Left colon (tissue), 2 donors: ENCODE measurements at places on chromosomes 1 and 21. TPM values are rescaled to one million over a fixed set of nuclear protein-coding genes. Genes with fewer than 3 reads are reported as not detected.

Gene ADORA3
- total RNA-seq, result 2.1 TPM

DNA sequence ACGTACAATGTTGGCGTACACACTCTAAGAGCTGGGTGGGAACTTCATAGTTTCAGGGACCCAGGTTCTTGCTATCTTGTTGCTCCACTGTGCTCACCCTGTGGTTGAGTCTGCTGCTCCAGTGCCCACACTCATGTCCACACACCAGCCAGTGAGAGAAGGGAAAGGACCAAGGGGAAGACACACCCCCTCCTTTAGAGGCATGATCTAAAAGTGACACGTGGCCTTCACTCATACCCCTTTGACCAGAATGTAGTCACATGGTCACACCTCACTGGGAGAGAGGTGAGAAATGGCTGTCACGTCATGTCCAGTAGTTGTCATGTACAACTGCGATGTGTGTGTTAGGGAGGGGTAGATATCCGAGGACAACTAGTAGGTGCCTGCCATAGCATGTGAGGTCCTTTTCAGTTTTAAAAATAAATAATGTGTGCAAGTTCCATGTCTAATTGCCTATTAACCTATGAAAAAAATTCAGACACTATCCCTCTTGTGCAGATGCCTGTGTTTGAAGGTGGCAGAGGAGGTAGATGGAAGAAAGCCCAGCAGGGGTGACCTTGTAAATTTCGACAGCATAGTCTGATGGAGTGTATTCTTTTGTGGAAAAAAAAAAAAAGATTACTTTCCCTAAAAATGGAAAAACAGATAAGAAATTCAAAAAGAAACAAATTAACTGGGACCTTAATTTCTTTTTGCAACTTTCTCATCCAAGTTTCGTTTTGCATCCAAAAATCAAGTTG is 149.6 kb downstream of the C1orf21 start:
- no peak for DNase-seq

Gene TRIM67
- total RNA-seq, result not detected

GRCh38 chr21:44907225-44907965 is 13.3 kb downstream of the ITGB2 start:
- no peak for DNase-seq

- DNase-seq, result no peak
Measured at GRCh38 chr1:241532162-241532531, at the start of gene KMO. Gene KMO, plus strand, starts transcription at chr1:241532378. Its CDS starts 67 bp downstream, at chr1:241532445.

- DNase-seq, result no peak
Measured at GRCh38 chr1:25036117-25036546, 106.1 kb upstream of the RUNX3 start.

DNA sequence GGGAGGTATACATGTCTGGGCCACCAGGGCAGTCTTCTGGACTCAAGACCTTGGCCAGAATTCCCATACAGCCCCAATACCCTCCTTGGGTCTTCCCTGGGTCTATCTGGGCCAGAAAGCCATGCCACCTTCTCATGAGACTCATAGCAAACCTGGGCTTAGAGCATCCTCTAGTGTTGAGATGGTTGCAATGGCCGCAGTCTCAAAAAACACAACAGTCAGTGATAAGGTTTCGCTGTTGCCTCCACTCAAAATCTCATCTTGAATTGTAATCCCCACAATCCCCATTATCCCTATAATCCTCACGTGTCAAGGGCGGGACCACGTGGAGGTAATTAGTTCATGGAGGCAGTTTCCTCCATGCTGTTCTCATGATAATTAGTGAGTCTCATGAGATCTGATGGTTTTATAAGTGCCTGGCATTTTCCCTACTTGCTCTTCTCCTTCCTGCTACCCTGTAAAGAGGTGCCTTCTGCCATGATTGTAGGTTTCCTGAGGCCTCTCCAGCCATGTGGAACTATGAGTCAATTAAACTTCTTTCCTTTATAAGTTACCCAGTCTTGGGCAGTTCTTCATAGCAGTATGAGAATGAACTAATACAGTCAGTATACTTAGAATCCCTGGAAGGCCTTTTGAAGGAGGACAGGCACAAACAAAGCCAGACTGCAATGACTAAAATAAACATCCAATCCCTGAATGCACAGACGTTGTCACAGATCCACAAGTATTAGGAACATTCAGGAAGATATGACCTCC is 77.0 kb downstream of the CTH start:
- no peak for DNase-seq

DNA sequence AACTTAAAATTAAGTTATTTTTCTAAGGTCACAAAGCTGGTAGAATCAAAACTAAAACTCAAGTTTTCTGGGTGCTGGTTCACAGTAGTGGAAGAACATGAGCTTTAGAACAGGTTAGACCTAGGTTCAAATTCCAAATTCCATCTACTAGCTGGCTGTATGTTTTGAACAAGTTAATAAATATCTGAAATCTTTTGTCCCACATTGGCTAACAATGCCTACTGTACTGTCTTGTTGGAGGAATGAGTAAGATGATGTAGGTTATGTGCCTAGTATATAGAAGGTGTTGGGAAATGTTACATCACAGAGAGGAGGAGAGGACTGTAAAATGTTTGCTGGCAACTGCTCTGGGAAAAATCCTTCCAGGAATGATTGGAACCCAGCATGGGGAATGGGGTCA is 14.0 kb upstream of the CD247 start:
- no peak for DNase-seq

Gene LRRC71
- not detected for total RNA-seq

DNA sequence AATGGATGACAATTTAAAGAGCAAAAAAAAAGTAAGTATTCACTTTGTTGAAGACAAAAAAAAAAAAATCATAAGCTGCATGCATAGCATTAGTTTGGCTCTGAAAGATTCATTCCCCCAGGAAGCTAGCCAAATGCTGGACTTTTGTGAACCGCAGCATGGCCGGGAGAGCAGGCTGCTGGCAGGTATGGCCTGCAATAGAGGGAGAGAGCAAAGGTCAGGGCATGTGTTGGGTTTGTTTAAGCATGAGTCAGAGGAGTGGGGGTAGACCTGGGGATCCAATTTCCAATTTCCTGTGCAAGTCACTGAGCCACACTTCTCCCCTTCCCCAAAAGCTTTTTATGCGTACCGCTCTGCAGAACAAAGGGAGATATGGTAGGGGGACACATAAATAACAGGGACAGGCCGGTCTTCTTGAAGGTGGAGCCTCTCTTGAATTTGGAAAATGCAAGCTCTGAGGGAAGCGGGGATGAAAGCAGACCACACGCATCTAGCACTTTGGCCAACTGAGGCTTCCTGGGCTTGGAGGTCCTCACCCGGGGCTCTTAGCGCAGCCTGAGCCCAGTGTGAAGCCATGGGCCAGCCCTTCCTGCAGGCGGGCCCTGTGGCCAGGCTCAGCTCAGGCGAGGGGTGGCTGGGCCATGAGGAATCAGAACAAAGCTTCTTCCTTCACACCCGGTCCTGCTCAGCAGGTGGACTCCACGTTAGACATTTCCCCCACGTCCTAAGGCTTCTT is 171.1 kb downstream of the TOMM20 start:
- peak; percentile 87 for DNase-seq

- no peak for DNase-seq
Measured at GRCh38 chr1:94254073-94254810, 16.9 kb upstream of the ARHGAP29 start.

Gene RHOU
- 52.0 TPM for total RNA-seq

DNA sequence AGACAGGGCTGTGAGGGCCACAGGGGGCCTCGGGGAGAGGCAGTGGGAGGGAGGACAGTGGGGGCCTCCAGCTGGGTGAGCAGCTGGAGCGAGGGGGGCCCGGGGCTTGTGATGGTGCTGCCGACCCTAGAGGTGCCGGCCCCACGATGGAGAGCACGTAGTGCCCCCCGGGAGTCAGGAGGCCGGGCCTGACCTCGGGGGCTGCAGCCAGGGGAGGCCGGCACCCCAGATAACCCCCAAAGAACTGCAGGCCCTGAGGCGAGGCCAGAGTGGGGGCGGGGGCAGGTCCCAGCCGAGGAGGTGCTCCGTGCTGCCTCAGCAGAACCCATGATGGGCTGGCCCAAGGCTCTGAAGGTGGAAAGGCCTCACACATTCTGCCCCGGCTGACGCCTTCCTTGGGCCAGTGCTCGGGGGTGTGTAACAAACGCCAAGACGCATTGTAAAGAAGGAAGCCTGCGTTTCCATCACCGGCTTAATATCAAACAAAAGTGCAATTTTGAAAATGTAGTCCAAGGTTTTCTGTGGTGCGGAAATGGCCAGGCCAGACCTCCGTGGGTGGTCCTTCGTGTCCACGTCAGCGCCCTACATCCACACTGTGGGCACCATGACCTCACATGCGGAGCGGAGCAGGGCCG is 55.2 kb downstream of the COL6A1 start:
- DNase-seq, result no peak

GRCh38 chr1:64881281-64881680 is 85.1 kb downstream of the JAK1 start:
- DNase-seq, result no peak

Gene HECTD3
- total RNA-seq, result 126 TPM

Gene KCNK1
- 56.5 TPM for total RNA-seq

DNA sequence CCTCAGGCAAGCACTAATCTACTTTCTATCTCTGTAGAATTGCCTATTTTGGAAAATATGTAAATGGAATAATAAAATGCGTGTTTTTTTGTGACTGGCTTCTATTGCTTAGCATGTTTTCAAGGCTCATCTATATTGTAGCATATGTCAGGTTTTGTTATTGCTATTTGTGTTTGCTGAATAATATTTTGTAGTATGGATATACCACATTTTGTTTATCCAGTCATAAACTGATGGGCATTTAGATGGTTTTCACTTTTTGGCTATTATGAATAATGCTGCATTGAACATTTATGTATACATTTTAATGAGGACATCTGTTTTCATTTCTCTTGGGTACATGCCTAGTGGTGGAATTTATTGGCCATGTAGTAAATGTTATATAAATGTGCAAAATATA is 183.3 kb upstream of the ZP4 start:
- no peak for DNase-seq

GRCh38 chr1:36956570-36956969 is 77.7 kb downstream of the GRIK3 start:
- DNase-seq, result no peak

Gene ATP1A2
- 12.1 TPM for total RNA-seq

DNA sequence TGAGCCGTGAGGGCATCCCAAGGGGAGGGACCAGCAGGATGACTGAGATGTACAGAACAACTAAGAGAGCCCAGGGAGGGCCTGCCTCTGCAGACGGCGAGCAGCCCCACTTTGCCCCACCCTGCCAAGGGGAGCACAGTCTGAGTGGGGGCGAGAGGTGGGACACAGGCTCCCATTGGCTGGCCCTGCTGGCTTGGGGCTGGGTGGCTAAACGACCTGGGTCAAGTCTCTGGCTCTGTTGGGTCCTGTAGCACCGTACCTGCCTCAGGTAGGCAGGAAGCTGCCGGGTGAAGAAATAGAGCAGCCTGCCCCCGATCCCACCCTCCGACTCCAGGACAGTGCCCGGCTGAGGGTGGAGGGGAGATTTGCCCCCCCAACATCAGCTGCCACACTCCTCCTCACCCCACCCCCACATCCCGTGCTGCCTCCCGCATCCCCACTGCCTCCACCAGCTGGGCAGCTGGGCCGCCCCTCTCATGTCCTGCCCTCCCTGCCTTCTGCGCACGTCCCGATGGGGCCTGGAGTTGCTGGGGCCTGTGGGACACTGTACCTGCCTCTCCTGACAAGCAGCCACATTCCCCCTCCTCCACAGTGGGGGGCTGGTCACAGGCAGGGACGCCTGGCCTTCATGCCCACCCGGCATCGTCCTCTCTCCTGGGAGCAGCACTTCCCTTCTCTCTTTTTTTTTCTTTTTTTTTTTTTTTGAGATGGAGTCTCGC is 12.6 kb upstream of the PLEKHG5 start:
- DNase-seq, result no peak

- peak; percentile 20 for DNase-seq
Measured at GRCh38 chr1:155912056-155912536, 947 bp upstream of the RIT1 start.

DNA sequence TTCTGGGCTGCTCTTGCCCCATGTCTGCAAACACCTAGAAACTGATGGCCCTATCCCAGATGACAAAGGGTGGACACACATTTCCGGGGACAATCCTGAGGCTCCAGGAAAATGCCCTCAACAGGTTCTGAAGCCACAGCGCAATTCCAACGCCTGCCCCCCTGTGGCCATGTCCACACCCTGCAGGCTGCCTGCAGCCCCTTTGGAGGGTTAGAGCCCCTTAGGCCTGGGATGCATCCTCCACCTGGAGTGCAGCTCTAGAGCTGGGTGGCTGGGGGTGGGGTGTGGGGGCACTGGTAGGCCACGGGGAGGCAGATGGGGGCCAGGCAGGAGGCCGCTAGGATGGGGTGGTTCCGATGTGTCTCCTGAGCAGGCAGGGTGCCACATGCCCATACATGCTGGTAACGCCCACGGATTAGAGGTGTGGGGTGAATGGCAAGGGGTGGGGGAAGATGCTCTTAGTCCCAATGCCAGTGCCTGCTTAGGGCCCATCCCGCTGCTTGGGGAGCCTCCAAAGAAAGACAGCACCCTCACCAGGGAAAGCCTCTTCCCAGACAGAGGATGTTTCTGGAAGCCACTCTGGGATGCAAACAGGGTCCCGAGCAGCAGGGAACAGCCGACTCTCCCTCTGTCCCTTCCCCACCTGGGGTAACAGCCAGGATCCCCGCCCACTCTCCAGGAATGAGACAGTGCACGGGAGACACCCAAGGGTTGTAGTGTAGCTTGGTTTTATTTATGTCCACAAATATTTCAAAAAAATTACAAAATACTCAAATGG is 34.0 kb downstream of the SLC45A1 start:
- peak; percentile 27 for DNase-seq

Gene HRNR
- total RNA-seq, result not detected

Gene COL9A2
- total RNA-seq, result 5.7 TPM

GRCh38 chr1:16208270-16208987 is 4.0 kb downstream of the ARHGEF19 start:
- DNase-seq, result peak; percentile 29

Gene SLC26A9
- not detected for total RNA-seq

Gene F5
- total RNA-seq, result 1.2 TPM

- DNase-seq, result no peak
Measured at GRCh38 chr1:33241866-33242265, 14.4 kb upstream of the ZNF362 start.

DNA sequence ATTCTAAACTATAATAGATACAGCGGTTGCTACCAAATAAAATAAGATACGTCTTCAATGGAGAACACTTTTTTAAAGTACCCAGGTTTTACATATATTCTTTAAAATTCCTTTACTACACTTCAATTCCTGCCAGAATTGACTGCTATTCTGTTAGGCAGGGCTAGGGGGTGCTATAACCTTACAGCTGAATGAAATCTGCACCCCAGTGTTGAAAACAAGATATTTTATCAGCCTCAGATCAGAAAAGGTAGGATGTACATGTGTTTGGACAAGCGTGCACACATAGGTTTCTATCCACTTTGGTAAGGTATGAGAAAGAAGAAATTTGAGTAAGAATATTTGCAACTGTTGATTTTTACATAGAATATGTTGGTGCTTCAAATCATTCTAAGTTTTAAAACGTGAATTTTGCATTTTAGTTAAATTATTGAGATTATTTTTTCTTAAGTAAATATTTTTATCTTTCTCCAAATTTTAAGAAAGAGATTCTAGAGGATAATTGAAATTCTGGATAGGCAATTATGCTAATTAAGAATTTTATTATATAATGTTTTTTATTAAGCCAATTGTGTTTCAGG is 490.8 kb upstream of the ADGRL4 start:
- DNase-seq, result no peak
